ENCODE measurements at places on chromosomes 12 and 14.

DNA sequence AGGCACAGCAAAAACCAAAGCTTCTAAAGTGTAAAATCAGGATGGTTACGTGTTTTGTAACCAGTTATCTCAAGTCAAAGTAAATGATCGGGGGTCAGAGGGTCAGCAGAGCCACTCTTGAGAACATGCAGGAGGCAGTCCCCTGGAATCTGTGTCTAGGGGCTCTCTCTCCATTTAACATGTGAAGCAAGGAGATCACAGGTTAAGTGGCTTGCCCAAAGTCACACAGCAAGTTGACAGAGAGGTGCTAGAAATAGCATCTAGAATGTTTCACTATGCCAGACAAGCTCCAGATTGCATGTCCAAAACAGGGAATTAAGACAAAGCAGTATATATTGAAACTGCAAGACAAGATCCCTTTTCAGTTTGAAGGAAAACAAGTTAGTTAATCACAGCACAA lies 33.4 kb downstream of the PPTC7 start:
- no peak for DNase-seq

- DNase-seq: no peak
Measured at GRCh38 chr12:6956021-6956727, 5.0 kb downstream of the PTPN6 start.

DNA sequence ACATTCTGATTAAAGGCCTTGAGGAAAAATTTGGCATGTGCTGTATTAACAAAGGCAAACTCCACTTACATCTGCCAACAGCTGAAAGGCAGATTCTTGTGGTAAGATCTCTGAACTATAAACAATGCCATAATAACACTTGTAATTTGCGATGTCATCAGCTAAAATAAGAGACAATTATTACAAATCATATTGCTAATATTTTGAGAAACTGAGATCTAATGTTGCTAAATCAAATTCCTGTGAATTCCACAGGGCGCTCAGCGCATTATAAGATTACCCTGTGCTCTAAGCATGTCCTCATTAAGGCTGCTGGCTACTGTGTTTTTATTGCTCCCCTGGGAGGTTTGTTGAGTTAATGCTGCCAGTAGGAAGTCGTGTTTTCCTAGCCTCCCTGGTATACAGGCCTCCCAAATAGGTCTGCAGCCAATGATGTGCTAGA lies 244.8 kb downstream of the DACT1 start:
- DNase-seq: no peak

DNA sequence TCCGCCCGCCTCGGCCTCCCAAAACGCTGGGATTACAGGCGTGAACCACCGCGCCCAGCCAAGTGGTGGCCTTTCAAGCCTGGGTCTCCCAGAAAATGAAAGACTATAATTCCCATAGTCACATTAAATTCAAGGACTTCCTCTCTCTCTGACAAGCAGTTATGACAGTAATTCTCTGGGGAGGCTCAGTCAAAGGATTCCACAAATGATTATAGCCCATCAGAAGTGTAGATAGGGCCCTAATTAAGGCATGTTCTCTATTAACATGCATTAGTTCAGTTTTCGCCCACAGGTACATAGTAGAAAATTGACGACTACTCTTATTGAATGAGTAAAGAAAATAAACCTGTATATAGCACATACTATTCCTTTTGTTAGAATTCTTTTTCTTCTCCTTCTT lies 16.4 kb downstream of the PRMT8 start:
- no peak for DNase-seq

Data from amniotic stem cell (primary cell).